RWPE1 (cell line): ENCODE measurements at places on chromosomes 5 and 9.

- peak; percentile 36 for DNase-seq
Measured at GRCh38 chr9:21919377-21920362, 74.5 kb downstream of the CDKN2A start.

- DNase-seq: no peak
Measured at GRCh38 chr5:43123887-43124286, 3.2 kb downstream of the ZNF131 start.

DNA sequence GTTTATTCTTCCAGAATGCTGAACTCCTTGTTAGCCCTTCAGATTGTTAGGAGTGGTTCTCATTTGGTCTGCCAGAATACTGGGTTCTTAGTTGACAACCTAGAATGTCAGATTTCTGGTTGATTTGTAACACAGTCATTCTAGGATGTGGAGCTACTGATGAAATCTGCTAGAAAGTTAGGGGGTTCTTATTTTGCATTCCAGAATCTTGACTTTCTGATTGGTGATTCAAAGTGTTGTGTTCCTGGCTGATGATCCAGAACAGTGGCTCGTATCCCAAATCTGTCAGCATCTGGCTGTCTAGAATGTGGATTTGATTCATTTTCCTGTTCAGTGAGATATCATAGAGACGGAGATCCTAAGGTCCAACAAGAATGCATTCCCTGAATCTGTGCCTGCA, 21.9 kb downstream of the PTGS1 start:
- no peak for DNase-seq

DNA sequence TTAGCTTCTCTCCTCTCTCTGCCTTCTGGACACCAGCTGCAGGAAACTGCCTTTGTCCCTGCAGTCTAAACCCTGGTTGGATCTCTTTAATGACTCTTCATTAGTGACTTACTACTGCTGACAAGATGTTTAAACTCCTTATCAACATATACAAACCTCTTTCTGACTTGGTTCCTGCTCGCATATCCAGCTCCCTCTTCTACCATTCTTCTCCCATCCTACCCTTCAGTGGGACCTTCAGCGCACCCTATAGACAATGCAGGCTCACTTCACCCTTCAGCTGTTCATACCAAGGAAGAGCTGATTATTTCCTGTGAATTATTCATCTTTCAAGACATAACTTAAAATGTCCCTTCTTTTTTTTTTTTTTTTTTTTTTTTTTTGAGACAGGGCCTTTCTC, 436.5 kb downstream of the KIAA0825 start:
- no peak for DNase-seq

GRCh38 chr9:13140843-13141592, 138.5 kb downstream of the MPDZ start:
- no peak for DNase-seq

DNA sequence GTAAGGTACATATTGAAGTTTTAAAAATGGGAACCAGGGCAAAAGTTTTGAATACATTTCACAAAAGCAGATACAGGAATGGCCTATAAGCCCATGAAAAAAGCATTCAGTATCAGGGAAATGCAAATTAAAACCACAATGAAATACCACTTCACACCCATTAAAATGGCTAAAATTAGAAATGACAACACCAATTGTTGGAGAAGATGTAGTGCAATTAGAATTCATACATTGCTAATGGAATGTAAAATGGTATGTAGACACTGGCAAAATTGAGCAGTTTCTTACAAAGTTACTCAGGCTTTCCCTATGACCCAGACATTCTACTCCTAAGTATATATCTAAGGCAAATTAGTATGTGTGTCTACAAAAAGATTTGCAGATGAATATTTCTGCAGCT, 34.2 kb downstream of the CDC14B start:
- no peak for DNase-seq

DNA sequence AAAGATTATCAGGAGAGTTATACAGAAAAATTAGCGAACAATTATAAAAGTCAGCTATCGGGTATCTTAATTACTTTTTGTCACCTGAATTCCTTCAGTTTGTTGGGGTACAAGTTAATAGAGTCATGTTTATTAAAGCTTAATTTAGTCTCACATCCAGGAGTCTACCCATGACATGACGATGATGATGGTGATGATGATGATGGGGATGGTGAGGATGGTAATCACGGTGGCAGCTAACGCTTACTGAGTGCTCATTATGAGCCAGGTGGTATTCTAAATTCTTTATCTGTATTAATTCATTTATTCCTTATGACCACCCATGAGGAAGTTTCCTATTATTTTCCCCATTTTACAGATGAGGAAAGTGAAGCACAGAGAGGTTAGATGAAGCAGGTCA, 208.6 kb upstream of the KIF2A start:
- DNase-seq: no peak

GRCh38 chr5:151037561-151038411, 17.4 kb downstream of the GPX3 start:
- no peak for DNase-seq

DNA sequence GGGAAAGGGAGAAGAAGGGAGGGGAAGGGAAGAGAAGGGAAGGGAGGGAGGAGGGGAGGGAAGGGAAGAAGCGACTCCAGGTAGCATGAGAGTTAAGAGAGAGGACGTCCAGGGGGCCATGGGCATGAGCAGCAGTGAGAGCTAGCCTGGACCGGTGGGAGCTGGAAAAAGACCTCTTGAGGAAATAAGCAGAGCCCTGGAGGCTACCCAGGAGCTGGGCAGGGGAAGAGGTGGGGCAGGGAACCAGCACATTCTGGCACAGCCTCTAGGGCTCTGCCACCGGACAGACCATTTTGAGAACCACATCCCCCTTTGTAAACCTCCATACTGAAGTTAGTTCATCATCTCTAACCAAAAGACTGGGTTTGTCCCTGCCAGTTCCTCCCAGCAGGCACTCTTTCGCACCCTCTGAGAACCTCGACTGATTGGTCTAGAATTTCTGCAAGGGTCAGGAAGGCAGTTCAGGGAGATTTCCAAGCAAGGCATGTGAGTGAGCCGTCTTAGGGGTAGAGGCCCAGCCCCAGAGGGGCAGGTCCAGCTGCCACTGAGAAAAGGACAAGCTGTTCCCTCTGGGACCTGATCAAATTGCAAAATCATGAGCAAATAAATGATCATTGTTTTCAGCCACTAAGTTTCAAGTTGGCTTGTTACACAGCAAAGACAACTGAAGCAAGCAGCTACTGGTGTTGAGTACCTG, 11.6 kb downstream of the NAIF1 start:
- no peak for DNase-seq

DNA sequence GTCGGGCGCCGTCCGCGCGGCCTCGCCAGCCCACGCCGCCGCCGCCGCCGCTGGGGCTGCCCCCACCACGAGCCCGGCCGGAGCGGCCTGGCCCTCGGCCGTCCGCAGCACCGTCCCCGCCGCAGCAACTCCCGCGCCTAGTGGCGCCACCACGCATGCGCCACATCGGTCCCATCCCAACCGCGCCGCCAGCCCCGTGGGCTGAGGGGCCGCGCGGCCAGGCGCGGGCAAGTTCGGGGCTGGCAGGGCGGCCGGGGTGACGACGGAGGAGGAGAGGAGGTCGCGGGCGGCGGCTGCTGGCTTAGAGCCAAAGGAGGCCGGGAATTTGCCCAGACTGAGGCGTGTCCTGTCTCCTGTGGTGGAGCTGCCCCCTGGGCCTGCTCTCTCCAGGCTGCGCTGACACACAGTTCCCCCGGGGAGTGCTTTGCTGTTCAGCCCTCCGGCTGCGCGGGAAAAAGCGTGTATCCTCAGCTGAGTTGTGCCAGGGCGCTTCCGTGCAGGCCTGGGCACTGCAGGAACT, at the start of gene TUSC1:
Gene TUSC1 (minus strand): TSS at position 298 of the 520 bp plus-strand sequence. CDS start 132 bp downstream, at position 166.
- DNase-seq: peak; percentile 76

DNA sequence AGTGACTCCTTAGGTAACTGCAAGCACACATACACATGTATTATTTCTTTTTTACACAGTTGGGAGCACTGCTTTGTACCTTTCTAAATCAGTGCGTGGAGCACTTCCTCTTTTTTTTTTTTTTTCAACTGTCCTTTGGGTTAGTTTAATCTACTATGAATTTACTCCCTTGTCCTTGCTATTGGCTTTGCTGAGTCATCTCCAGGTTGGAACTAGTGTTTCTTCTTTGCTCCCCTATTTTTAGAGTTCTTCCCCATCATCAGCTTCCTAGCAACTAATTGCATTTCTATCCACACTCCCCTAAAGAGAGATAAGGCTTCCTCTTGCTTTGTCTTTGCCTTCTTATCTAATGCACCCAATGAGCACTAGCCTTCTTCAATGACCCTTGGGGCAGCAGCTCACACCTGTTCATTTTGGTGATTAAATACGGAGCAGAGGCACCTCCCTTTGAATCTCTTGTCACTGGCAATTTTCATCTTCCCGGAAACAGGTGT, 24.3 kb downstream of the S100Z start:
- DNase-seq: no peak

DNA sequence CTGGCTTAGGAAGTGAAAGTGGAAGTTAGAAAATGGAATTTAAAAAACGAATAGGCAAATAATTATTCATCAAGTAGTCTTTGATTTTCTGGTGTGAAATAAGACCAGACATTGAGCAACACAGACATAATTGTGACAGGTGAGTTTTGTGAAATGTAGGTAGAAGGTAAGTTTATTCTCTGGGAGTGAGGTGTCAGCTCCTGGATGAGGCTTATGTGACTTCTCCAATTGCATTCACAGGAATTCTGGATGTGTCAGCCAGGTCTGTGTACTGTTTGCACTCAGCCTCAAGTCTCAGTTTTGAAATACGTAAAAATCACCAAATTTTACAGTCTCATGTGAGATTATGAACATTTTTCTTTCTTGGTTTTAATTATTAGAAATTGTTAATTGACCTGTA, 537.6 kb downstream of the CETN3 start:
- no peak for DNase-seq

GRCh38 chr5:171299228-171299627, 9.8 kb upstream of the TLX3 start:
- DNase-seq: no peak

- DNase-seq: no peak
Measured at GRCh38 chr9:124496075-124496449, 11.1 kb downstream of the NR5A1 start.

DNA sequence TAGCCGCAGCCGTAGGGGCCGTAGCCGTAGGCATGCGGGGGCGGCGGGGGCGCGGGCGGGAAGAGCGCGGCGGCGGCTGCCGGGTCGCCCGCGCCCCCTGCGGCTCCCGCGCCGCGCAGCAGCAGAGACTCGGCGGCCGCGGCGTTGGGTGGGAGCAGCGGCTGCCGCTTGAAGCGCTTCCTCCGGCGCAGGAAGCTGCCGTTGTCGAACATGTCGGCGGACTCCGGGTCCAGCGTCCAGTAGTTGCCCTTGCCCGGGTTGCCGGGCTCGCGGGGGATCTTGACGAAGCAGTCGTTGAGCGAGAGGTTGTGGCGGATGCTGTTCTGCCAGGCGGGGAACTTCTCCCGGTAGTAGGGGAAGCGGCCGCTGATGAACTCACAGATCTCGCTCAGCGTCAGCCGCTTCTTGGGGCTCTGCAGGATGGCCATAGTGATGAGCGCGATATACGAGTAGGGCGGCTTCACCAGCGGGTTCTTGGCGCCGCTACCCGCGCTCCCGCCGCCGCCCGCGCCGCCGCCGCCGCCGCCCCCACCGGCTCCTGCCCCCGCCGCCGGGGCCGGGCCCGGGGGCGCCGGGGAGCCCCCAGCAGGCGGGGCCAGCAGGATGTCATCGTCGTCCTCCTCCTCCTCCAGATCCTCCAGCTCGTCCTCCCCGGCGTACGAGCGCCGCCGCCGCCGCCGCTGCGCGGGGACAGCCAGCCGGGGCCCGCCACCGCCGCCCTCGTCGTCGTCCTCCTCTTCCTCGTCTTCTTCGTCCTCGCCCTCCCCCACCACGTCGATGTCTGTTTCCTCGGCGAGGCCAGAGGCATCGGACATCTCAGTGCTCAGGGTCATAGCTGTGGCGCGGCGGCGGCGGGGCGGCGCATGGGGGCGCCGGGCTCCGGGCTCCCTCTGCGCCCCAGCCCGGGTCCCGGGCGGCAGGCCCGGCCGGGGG, 781 bp downstream of the FOXD1 start:
- DNase-seq: no peak
